KG1 (cell line): ENCODE measurements at places on chromosomes 13 and 19.

GRCh38 chr13:80239116-80239515 lies 101.8 kb downstream of the SPRY2 start:
- DNase-seq: no peak

GRCh38 chr19:52981329-52981728 lies 18.6 kb upstream of the ZNF816 start:
- no peak for DNase-seq

DNA sequence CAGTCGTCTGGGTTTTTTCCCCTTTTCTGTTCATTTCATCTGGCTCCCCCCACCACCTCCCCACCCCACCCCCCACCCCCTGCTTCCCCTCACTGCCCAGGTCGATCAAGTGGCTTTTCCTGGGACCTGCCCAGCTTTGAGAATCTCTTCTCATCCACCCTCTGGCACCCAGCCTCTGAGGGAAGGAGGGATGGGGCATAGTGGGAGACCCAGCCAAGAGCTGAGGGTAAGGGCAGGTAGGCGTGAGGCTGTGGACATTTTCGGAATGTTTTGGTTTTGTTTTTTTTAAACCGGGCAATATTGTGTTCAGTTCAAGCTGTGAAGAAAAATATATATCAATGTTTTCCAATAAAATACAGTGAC lies 9.3 kb downstream of the CALM3 start:
- DNase-seq: no peak

DNA sequence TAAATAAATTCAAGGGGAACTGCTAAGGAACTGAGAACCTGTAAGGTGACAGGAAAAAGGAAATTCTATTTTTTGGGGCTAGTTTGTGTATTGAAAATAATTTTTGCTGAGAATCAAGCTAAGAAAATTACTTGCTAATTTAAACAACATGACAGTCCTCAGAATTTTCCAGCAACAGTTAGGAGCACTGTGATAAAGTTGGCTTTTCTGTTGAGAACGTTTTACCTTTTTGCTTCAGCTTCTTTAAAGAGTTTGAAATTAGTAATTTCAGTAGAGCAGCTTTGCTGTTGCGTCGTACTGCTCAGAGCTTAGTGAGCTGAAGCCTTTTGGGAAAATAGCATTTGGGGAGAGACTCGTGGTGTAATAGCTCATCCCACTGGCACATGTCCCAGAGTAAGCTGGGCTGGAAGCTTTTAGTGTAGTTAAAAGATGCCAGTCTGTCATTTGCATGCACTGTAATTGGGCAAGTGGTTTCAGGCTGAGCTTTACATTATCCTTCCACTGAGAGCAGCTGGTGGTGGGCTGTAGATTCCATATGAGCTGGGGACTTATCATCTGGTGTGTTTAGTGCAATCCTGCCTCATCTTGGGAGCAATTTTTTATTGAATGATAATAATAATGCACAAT lies 69.8 kb downstream of the LRCH1 start:
- DNase-seq: no peak

GRCh38 chr13:104855581-104855980 lies 1679.9 kb downstream of the EFNB2 start:
- DNase-seq: no peak

DNA sequence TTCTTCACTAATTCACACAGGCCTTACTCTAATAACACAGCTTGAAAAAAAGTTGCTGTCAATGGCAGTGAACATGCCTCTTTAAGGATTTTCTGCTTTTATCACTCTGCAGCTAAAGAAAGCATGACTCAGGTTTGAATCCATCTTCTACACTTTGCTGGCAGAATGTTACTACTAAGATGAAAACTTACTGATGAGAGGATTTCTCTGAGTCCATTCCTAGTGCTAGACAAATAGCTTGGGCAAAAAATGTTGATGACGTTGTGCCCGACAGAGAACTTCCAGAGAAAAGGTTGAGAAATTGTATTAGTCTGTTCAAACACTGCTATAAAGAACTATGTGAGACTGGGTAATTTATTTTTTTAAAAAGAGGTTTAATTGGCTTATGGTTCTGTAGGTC lies 572.0 kb downstream of the IRS2 start:
- DNase-seq: no peak

GRCh38 chr13:78160793-78161192 lies 242.2 kb upstream of the EDNRB start:
- no peak for DNase-seq

GRCh38 chr19:35330475-35330874 lies 1.5 kb downstream of the CD22 start:
- no peak for DNase-seq

DNA sequence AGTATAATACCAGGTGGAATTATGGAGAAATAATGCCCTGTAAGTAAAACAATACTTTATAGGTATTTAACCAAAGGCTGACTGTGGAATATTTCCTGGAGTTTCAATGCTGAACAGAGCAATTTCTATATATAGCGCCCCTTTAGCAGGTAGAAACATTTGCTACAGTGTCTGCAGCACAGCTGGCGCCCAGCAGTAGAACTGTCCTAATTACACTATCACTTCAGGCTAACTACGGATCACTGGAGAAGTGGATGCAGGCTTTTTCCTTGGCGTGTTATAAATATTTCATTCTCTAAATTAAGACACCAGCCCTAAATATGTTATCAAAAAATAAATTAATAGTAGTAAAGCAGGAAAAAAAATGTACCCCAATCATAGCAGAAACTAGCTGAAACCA lies 3.1 kb downstream of the SHISA2 start:
- no peak for DNase-seq

- DNase-seq: no peak
Measured at GRCh38 chr13:43333176-43333575, 309.8 kb downstream of the DNAJC15 start.

- DNase-seq: no peak
Measured at GRCh38 chr13:98741741-98742435, 10.6 kb downstream of the SLC15A1 start.

GRCh38 chr13:75715601-75716523 lies 79.7 kb downstream of the LMO7 start:
- no peak for DNase-seq

DNA sequence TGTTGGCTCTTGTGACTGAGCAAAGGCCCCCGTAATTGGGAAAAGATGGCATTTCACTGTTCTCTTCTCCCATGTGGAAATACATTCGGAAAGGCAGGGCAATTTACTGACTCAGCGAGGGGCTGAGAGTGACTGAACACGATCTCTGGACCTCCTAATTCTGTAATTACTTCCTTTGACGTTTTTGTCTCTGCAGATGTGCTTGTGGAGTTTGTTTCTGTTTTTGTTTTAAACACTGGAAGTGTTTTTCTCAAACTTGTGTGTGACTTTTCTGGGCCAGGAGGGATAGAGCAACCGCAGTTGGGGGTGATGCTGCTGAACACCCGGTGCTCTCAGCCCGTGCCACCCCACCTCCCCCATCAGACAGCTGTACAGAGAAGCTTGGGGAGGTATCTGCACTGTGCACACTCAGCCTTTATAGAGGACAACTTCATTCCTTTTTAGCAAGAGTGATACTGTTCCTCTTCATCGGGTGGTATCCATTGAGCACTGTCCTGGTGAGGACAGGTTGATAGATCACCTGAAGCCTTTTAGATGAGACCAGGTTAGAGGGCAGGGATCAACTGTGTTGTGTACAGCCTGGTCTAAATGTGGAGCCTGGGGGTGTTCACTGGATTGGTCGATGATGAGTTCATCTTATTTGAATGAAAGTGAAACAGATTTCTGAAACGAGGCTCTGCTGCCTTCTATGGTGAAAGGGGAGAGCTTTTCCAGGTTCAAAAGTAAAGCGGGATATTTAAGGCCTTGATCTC lies 117.4 kb downstream of the ESD start:
- no peak for DNase-seq

DNA sequence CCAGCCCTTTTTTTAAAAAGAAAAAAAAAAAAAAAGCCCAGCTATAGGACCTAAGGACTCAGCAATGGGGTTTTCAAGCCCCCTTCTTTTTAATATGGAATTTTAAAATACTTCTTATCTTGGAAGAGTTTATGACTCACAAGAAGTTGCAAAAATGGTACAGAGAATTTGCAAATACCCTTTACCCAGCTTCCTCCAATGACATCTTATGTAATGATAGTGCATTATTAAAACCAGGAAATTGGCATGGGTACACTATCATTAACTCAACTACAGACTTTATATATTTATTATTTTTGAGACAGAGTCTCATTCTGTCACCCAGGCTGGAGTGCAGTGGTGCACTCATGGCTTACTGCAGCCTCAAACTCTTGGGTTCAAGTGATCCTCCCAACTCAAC lies 16.1 kb downstream of the TMEM38A start:
- no peak for DNase-seq

- DNase-seq: no peak
Measured at GRCh38 chr19:15296841-15297415, 35.4 kb downstream of the BRD4 start.

GRCh38 chr19:45769821-45770191 lies 754 bp upstream of the SIX5 start:
- no peak for DNase-seq

GRCh38 chr13:51221674-51222036 lies 543 bp upstream of the FAM124A start:
- no peak for DNase-seq

DNA sequence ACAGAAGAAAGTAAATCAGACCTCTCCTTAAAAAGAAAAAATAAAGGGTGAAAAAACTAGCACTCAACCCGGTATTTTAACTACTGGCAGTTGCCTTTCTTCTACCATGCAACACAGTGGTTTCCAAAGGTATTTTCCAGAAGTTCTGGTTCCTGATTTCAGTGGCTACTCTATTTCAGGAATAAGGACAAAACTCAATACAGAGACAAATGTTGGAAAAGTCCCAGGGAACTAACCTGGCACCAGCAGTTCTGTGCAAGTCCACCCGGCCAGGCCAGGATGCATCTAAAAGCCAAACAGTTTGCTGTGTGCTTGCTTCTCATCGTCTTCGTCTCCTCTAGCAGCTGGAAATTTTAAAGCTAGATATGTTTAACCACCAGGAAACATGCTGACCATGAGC lies 52.5 kb downstream of the FOXO1 start:
- DNase-seq: no peak

- no peak for DNase-seq
Measured at GRCh38 chr13:88526853-88527215, 855.7 kb downstream of the SLITRK5 start.

- DNase-seq: no peak
Measured at GRCh38 chr13:72205773-72206172, 338.8 kb upstream of the DACH1 start.

- no peak for DNase-seq
Measured at GRCh38 chr13:34884366-34884765, 57.7 kb upstream of the NBEA start.

DNA sequence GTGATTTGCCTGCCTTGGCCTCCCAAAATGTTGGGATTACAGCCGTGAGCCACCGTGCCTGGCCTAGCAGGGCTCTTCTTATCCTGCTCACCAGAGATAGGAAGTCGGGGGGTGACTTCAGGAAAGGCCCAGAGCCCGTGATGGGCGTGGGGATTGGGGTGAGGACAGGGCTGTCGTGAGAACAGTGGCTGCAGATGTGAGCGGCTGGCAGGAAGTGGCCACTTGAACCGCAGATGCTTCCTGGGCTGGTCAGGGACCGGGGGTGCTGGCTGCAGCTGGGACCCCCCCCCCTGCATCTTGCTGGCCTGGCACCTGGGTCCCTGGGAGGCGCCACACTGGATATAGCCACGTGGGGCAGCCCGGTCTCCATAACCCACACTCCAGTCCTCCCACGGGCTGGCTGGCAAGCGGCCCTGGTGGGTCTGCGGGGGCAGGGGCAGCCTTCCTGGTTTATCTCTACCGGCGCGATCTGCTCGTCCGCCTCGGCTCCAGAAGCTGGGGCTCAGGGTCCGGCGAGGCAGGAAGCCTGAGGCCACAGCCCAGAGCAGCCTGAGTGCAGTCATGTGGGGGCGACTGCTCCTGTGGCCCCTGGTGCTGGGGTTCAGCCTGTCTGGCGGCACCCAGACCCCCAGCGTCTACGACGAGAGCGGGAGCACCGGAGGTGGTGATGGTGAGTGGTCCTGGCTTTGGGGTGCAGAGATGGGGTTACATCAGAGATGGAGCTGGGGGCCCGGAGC lies at the start of gene F2RL3:
Gene F2RL3, plus strand, starts transcription at position 371 of the 737 bp plus-strand sequence. Its CDS starts 191 bp downstream, at position 562.
- peak; percentile 48 for DNase-seq

DNA sequence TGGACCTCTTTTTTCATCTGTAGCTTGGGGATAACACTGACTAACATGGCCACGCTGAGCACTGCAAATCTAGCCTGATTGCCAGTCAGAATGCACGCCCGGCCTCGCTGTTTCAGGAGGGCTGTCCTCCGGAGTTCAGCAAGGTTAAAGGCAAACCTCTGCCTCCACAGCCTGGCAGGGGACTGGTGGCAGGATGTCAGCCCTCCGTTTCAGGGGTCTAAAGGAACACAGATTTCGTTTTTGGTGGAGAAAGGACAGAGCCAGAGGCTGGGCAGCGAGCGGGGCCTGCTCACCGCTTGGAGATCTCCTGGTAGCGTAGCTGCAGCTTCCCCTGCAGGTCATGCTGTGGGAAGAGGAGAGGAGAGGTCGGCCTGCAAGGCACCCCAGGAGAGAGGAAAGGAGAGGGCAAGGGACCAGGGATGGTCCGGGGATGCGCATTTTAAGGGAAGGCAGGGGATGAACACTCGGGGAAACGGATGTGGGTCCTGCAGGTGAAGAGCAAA lies 560 bp downstream of the NDUFA7 start:
- DNase-seq: no peak

- DNase-seq: no peak
Measured at GRCh38 chr13:85508683-85509329, 290.4 kb downstream of the SLITRK6 start.

- no peak for DNase-seq
Measured at GRCh38 chr13:51292000-51292565, 47.4 kb upstream of the SERPINE3 start.

DNA sequence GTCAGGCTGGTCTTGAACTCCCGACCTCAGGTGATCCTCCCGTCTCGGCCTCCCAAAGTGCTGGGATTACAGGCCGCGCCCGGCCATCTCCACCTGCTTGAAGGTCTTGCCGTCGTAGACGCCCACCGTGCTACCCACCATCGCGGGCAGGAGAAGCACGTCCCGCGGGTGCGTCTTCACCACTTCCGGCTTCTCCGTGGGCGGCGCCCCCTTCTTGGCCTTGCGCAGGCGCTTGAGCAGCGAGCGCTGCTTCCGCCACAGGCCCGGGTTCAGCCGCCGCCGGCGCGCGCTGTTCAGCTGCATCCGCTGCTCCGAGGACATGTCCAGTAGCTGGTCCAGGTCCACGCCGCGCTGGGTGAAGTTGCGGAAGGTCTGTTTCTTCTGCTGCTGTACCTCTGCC lies 21.6 kb downstream of the EFNA2 start:
- no peak for DNase-seq

- DNase-seq: no peak
Measured at GRCh38 chr13:53351021-53351420, 322.4 kb downstream of the OLFM4 start.
